ENCODE measurements at places on chromosomes 5 and 9.

DNA sequence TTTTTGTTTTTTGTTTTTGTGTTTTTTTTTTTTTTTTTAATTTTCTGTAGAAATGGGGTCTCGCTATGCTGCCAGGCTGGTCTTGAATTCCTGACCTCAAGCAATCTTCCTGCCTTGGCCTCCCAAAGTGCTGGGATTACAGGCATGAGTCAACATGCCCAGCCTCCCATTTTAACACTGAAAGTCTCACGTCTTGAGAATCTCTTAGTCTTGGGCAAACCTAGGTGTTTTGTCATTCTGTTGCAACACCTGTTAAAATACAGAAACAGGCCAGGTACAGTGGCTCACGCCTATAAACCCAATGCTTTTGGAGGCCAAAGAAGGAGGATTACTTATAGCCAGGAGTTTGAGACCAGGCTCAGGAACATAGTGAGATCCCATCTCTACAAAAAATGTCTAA, 599.0 kb downstream of the TLR4 start:
- no peak for DNase-seq

GRCh38 chr9:87238545-87238944, 259.1 kb upstream of the DAPK1 start:
- no peak for DNase-seq

DNA sequence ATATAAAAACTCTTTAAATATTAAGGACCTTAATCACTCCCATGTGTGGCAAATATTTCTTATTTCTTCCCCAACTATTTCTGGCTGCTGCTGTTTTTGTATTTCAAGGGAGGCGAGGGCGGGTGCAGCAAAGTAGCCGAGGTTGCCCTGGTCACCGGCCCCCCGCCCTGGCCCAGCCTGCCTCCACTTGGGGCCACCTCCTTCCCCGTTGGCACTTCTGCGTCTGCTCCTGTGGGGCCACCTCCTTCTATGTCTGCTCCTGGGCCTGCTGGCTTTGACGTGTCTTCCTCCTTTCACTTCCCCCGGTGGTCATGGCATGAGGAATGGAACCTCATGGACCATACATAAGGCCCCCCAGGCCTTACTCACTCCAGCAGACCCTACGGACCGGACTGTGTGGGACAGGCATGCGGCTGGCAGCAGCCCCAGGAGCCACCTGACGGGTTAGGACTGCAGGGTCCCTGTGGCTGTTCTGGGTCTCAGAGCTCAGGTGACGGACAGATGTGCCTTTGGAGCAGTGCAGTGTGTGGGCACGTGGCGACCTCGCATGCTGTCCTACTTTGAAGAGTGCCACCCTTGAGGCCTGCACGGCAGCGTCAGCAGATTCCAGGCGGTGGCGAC, 5.8 kb upstream of the ENTPD8 start:
- DNase-seq = peak; percentile 24

- DNase-seq = no peak
These were observed 17.9 kb downstream of the ZFR start for GRCh38 chr5:32426440-32427151.

- DNase-seq = no peak
These were observed 23.4 kb downstream of the ANXA6 start for GRCh38 chr5:151134228-151134627.

GRCh38 chr5:75526070-75526469, 14.4 kb downstream of the POLK start:
- DNase-seq = no peak
